ENCODE measurements at places on chromosomes 2 and 18.

GRCh38 chr2:70691497-70692140 is 76.4 kb downstream of the ADD2 start:
- no peak for DNase-seq

GRCh38 chr2:146444085-146444484 is 1400.7 kb upstream of the ACVR2A start:
- no peak for DNase-seq

- DNase-seq: no peak
These were observed 5.7 kb downstream of the SLC40A1 start for GRCh38 chr2:189574793-189575475.

- DNase-seq: no peak
These were observed 268.3 kb upstream of the CDH20 start for GRCh38 chr18:61064911-61065310.

DNA sequence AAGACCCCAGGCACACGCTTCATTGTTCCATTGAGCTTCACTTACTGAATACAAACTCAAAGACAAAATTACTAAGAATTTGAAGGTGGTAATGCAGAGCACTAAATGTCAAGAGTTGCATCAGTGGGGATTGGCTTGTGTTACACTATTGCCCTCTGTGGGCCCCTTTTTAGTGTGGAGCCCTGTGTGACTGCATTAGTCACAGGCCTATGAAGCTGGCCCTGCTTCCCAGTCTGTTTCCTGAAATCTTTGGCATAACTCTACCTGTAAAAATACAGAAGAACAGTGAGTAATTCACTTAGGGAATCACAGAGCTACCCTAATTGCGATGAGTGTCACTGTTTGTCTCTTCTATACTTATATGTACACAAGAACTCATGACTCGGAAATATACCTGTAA is 40.0 kb upstream of the STPG4 start:
- DNase-seq: peak; percentile 21

All from Kasumi-1 (cell line).